ENCODE measurements at places on chromosomes 2 and 18. TPM values are rescaled to one million over a fixed set of nuclear protein-coding genes. Genes with fewer than 3 reads are reported as not detected.

DNA sequence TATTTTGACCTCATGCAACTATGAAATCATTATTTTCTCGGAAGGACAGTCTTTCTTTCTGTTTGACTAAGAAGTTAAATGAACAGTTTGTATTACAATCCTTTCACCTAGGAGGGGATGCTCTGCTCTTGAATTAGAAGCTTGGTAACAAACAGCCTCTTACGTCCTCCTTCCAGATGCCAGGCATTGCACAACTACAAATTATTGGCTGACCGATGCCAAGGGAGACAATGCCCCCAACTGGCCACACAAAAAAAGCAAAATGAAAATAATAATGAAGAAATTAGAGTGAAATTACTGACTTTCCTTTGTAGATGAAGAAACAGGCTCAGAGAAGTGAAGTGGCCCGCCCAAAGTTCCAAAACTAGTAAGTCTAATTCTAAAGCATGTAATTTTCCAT, 177.9 kb downstream of the CYRIA start:
- H3K4me1 ChIP-seq = no peaks in the 10 kb centered on the region
- no peaks in the 10 kb centered on the region for H3K27me3 ChIP-seq
- no peak overlapping the region for H3K27ac ChIP-seq
- H3K4me3 ChIP-seq = no peak overlapping the region
- no peaks in the 10 kb centered on the region for H3K36me3 ChIP-seq

- no peaks in the 10 kb centered on the region for H3K36me3 ChIP-seq
- H3K27ac ChIP-seq = no peak overlapping the region
- H3K27me3 ChIP-seq = no peaks in the 10 kb centered on the region
- no peak for DNase-seq
- H3K4me1 ChIP-seq = peaks cover 2% of the 10 kb centered on the region
Measured at GRCh38 chr18:74360852-74361655, 45.4 kb downstream of the C18orf63 start.

- no peaks in the 10 kb centered on the region for H3K36me3 ChIP-seq
- no peaks in the 10 kb centered on the region for H3K27me3 ChIP-seq
- DNase-seq = no peak
- no peaks in the 10 kb centered on the region for H3K4me1 ChIP-seq
- no peak overlapping the region for H3K4me3 ChIP-seq
Measured at GRCh38 chr2:12701786-12702167, 15.0 kb upstream of the TRIB2 start.

- DNase-seq = no peak
- no peaks in the 10 kb centered on the region for H3K27me3 ChIP-seq
- H3K4me3 ChIP-seq = no peak overlapping the region
- H3K36me3 ChIP-seq = no peaks in the 10 kb centered on the region
- H3K27ac ChIP-seq = no peak overlapping the region
Measured at GRCh38 chr2:15731213-15731888, 139.7 kb downstream of the DDX1 start.

- H3K27me3 ChIP-seq = no peaks in the 10 kb centered on the region
- H3K4me3 ChIP-seq = peak overlapping the region; percentile 0
- H3K4me1 ChIP-seq = no peaks in the 10 kb centered on the region
- DNase-seq = peak; percentile 53
- peaks cover 4% of the 10 kb centered on the region for H3K36me3 ChIP-seq
- H3K27ac ChIP-seq = peak overlapping the region; percentile 81
Measured at GRCh38 chr18:62877411-62878221, 162.3 kb downstream of the PHLPP1 start.

- H3K4me1 ChIP-seq = peaks cover 8% of the 10 kb centered on the region
- no peaks in the 10 kb centered on the region for H3K27me3 ChIP-seq
- H3K36me3 ChIP-seq = no peaks in the 10 kb centered on the region
- no peak overlapping the region for H3K4me3 ChIP-seq
Measured at GRCh38 chr2:221553333-221553732, 18.8 kb downstream of the EPHA4 start.

DNA sequence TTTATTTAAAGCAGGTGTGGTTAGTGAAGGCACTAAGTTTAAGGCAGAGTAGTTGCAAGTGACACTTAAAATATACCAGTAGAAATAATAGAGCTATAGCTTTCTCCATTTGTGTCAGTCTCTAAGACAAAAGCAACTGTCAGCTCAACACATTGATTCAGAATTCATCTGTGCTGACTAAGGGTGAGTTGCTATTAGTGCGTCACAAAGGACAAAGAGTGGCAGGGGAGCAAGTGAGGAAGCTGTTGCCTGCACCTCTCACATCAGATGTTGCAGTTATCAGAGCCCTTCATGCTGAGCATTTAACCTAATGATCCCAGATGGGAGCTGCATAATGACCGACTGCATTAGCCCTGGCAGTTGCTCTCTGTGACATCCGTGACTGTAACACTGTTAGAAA, 138.6 kb downstream of the DTNA start:
- H3K4me1 ChIP-seq = no peaks in the 10 kb centered on the region
- no peak for DNase-seq
- no peak overlapping the region for H3K4me3 ChIP-seq
- peaks cover 8% of the 10 kb centered on the region for H3K36me3 ChIP-seq
- H3K27ac ChIP-seq = no peak overlapping the region

- no peaks in the 10 kb centered on the region for H3K27me3 ChIP-seq
- peaks cover 21% of the 10 kb centered on the region for H3K36me3 ChIP-seq
- no peak overlapping the region for H3K27ac ChIP-seq
- no peak overlapping the region for H3K4me3 ChIP-seq
- DNase-seq = no peak
Measured at GRCh38 chr2:159225025-159226016, 61.2 kb downstream of the WDSUB1 start.

- H3K36me3 ChIP-seq = no peaks in the 10 kb centered on the region
- H3K4me3 ChIP-seq = no peak overlapping the region
- H3K27me3 ChIP-seq = no peaks in the 10 kb centered on the region
- no peak for DNase-seq
- H3K4me1 ChIP-seq = peaks cover 3% of the 10 kb centered on the region
- no peak overlapping the region for H3K27ac ChIP-seq
Measured at GRCh38 chr18:34998661-34999060, 42.6 kb upstream of the MAPRE2 start.

The MAL gene
- 23.0 TPM for total RNA-seq

The MOCOS gene
- total RNA-seq = 0.77 TPM

The RNMT gene
- total RNA-seq = 52.8 TPM

The TRIM43 gene
- not detected for total RNA-seq

The ALPP gene
- total RNA-seq = not detected

The SLC5A7 gene
- 40.3 TPM for total RNA-seq
